SK-MEL-5 (cell line): ENCODE measurements at places on chromosomes 1 and 21. TPM values are rescaled to one million over a fixed set of nuclear protein-coding genes. Genes with fewer than 3 reads are reported as not detected.
A peak's percentile ranks its signal among the peaks of the same experiment; 100 is the strongest.

DNA sequence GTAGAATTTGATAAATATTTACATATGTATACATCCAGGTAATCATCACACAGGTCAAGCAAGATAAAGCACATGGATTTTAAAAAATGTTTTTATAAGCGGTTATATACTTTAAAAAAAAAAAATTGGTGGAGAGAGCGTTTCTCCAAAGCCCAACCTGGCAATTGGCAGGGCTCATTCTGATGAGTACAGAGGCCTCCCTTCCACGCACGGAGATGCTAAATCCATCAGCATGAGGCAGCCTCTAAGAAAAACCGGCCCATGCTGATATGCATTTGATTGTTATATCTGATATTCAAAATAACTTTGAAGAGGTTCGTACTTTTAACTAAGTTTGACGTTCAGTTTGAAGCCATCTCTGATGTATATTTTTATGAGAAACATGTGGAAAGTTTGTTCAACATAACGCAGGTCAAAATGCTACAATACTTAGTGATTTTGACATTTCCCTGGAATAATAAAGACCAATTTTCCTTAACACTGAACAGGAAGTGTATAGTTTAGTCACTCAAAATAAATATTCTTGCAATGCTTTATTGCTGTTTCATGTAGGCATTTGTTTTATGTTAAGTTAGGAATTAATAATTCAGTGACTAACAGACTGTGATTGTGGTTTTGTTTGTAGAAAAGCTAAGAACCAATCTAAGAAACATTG, 151.7 kb downstream of the NR5A2 start:
- no peak for DNase-seq

GRCh38 chr21:21664871-21665270, 666.7 kb downstream of the NCAM2 start:
- no peak for DNase-seq

GRCh38 chr21:44932408-44933181, 7.2 kb upstream of the SLX9 start:
- DNase-seq, result no peak

GRCh38 chr1:109502364-109502851, 7.1 kb downstream of the AMIGO1 start:
- DNase-seq, result no peak

DNA sequence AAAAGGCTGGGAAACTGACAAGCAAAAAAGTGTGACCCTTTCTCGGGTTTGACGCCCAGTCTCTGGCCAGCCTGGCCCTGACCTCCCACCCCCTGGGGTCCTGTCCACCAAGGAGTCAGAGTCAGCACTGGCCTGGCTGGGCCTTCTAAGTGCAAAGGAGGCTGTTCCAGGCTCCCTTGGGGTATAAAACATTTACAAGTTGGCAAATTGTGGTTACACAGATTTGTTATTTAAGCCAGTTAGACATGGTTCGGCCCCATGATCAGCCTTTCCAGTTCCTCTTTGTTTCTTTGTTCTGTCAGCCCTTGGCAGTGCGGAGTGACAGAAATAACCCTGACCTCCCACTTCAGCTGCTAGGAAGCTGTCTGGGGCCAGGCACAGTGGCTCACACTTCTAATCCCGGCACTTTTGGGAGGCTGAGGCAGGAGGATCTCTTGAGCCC, 161.6 kb upstream of the RAB4A start:
- DNase-seq, result peak; percentile 62

- DNase-seq, result no peak
These were observed 424.8 kb upstream of the PLXNA2 start for GRCh38 chr1:208668991-208669390.

- DNase-seq, result peak; percentile 81
These were observed 746 bp downstream of the MACF1 start for GRCh38 chr1:39205102-39205780.

- no peak for DNase-seq
These were observed 65.2 kb downstream of the AGPAT3 start for GRCh38 chr21:43930074-43930847.

DNA sequence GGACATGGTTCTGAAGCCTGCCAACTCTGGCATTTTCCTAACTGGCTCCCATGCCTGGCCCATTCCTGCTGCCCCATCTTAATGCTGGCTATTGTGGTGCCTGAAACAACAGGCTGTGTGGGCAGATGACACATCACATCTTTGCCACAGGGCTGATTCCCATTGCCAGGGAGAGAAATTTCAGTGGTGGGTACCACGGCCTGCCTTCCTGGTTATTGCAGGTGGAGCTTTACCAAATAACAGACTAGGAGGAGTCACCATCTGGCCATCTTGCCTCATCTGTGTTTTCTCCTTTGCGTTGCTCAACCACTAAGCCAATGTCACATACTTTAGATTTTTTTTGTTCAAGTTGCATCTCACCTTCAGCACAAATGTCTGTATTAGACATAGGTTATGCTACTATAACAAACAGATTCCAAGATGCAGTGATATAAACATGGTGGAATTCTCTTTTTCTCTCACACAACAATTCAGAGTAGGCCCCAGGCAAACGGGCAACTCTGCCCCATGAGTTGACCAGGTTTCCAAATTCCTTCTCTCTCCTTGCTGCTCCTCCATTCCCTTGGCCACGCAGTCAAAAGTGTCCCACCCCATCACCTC, 14.1 kb downstream of the CDA start:
- no peak for DNase-seq

- DNase-seq, result no peak
These were observed 597.6 kb upstream of the PRMT6 start for GRCh38 chr1:106458866-106459265.

DNA sequence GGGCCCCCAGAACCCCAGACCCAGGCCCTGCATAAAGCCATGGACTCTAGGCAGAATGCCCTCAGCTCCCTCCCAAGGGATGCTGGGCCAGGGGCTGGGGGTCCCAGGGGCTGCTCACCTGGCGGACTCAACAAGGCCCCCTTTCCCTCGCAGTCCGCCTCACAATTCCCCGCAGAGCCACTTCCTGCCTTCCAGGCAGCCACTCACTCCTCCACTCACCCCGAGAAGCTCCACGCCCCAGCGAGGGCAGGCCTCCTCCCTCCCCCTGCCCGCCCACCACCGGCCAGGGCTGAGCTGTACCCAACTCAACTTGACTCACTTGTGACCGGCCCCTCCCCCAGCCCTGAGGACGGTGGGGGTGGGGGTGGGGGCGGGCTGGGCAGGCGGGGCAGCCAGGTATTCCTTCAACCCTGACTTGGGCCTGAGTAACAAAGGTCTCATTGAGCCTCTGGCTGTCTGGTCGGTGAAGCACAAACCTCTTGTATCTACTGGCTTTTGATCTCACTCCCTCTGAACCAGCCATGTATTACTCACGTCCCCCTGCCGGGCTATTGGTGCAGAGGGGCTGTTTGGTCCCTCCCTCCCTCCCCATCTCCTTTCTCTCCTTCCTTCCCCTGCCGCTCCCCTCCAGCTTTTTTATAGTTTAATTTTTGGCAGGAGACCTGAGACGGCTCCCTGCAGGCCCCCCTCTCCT, 5.9 kb downstream of the BLACAT1 start:
- DNase-seq, result peak; percentile 93

DNA sequence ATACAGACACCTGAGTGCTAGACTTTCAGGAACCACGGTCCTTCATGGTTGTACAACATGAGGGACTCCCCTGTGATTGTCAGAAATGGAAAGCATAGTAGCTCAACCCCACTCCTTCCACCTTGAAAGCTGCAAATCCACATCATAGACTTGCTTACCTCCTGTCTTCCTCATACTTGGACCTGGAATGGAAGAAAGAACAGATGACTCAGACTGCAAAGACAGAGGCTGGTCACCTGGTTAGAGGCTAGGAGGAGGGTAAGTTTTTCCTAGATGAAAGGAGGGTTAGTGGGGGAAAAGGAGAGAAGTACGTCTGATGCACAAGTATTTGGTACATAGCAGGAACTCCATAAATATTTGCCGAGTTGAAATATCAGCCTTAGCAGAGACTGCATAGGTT, 37.2 kb downstream of the LRRC71 start:
- no peak for DNase-seq

DNA sequence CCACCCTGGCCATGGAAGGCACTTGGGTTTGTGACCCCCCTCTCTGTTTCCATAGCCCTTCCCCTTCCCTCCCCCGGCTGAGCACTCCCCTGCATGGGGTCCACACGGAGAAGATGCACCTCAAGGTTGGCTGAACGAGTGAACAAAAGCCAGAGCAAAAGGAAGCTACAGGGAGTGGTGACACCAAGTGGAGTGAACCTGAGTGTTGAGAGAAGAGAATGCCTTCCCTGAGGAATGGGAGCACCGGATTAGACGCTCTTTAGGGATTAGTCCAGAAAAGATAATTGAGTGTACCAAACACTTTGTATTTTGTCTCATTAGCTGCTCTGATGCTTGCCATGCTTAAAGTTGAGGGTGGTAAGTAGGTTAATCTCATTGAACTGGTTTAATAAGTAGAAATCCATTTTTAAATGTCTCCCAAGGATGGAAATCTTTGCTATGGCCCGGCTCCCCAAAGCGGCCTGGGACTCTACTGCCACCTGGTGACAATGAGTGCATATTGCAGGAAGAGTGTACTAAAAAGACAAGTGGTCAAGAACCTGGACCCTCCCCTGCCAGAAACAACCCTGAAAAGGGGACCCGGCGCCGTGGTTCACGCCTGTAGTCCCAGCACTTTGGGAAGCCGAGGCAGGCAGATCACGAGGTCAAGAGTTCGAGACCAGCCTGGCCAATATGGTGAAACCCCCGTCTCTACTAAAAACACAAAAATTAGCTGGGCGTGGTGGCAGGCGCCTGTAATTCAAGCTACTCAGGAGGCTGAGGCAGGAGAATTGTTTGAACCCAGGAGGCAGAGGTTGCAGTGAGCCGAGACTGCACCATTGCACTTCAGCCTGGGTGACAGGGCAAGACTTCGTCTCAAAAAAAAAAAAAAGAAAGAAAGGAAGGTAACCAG, 150.6 kb upstream of the ZC3H12A start:
- peak; percentile 59 for DNase-seq

DNA sequence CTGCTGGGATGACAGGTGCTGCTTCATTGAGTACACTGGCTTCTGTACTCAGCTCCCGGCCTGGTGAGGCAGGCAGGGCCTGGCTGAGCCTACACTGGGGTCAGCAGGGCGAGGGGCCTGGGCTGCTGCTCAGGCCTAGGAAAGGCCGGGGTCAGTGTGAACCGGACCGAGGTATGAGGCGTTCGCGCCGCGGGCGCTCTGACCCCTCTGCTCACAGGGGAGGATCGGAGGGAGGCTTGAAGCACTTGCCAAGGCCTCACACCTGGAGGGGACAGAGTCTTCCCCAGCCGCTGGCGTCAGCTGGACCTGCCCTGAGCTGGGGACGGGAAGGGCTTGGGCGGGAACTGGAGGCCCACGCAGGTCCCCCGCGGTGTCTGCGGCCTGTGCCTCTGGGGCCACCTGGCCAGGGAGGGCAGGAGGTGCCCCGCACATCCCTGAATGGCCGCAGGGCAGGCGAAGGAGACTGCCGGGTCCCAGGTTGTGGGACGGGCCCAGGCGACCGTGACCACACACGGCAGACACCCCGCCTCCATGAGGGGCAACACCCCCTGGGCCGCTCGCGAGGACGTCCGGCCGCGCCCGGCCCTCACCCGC, 466 bp downstream of the PEX10 start:
- DNase-seq, result no peak

- no peak for DNase-seq
These were observed 16.2 kb downstream of the CSRP1 start for GRCh38 chr1:201490708-201491131.

DNA sequence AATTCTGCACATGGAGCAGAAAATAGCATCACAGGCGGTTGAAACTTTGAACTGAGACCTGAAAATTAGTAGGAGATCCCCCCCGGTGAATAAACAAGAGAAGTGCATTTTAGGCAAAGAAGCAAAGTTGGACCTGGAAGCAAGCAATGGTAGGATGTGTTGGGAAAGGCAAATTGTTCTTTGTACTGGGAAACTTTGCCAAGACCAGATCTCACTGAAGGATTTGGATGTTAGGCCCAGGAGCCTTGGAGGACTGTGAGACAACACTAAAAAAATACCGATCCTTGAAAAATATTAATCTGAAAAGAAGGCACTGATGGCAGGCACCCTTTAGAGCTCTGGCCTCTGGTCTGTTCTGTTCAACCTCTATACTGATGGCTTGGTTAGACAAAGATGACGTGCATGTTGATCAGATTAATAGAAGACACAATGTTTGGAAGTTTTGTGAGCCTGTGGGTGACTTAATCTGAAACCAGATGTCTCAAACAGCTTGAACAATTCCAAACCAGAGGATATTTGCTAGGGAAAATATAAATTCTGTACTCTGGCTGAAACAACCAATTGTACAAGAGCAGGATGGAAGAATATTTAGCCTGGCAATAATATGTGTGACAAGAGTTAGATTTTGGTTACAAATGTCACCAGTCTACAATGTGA, 108.4 kb downstream of the ROR1 start:
- DNase-seq, result no peak

- no peak for DNase-seq
These were observed 6.6 kb downstream of the ZMYND12 start for GRCh38 chr1:42449256-42449655.

- DNase-seq, result no peak
These were observed 135.1 kb downstream of the CDC7 start for GRCh38 chr1:91635763-91636162.

DNA sequence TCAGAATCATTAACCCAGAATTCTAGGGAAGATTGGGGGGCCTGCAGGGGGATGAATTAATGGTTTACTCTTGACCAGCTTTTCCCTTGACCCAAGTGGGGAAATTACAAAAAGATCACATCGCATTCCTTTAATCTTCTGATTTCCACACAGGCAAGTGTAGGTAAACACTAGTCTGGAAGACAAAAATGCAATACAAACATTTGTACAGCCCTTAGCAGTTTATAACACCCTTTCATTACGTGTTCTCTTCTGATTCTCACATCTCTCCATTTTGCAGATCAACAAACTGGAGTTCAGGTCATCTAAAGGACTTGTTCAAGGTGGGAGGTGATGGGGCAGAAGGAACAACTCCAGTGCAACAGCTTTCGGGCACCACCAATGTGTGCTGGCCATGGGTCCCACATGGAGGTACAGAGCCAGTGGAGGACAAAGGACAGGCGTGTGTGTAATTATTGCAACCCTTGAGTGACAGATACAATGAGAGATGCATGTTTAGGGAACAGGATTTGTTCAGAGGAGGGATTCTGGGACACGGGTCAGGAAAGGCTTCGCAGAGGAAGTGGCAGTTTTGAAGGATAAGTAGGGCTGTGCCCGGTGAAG, 20.4 kb downstream of the ATF3 start:
- no peak for DNase-seq

- DNase-seq, result no peak
These were observed 2.8 kb downstream of the TAL1 start for GRCh38 chr1:47229031-47229885.

DNA sequence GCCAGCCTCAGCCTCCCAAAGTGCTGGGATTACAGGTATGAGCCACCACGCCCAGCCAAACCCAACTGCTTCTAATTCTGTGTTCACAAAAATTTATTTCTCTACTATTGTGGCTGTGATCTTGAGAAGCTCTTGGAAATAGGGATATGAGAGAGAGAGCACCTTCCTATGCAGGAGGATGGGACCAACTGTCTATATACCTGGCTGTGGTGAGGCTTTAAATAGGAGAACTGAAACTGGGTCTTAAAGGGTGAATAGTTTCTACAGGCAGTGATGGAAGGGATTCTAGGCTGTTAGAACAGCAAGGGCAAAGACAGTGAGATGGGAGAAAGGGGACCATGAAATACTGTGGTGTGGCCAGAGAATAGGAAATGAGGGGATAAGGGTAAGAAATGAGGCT, 8.3 kb upstream of the PTCH2 start:
- DNase-seq, result no peak

The SAMSN1 gene
- total RNA-seq, result not detected in 2 replicates

The GBP5 gene
- not detected in 2 replicates for total RNA-seq

The OR10Z1 gene
- total RNA-seq, result not detected in 2 replicates

The ADAMTS4 gene
- total RNA-seq, result 0.03 TPM in 1 of 2 replicates, not detected in the other

The VASH2 gene
- total RNA-seq, result 0.69 and 2.1 TPM in 2 replicates

The IGSF9 gene
- total RNA-seq, result not detected in 2 replicates

The CLCA4 gene
- not detected in 2 replicates for total RNA-seq

The GPATCH2 gene
- total RNA-seq, result 11.0 and 14.3 TPM in 2 replicates
